ENCODE measurements at places on chromosomes 4 and X. TPM values are rescaled to one million over a fixed set of nuclear protein-coding genes. Genes with fewer than 3 reads are reported as not detected.

C1QTNF7 gene
- 0.59 TPM for polyA plus RNA-seq

RTL5 gene
- polyA plus RNA-seq, result 0.66 TPM

UGT2B15 gene
- not detected for polyA plus RNA-seq

ZNF185 gene
- 0.79 TPM for polyA plus RNA-seq

DNA sequence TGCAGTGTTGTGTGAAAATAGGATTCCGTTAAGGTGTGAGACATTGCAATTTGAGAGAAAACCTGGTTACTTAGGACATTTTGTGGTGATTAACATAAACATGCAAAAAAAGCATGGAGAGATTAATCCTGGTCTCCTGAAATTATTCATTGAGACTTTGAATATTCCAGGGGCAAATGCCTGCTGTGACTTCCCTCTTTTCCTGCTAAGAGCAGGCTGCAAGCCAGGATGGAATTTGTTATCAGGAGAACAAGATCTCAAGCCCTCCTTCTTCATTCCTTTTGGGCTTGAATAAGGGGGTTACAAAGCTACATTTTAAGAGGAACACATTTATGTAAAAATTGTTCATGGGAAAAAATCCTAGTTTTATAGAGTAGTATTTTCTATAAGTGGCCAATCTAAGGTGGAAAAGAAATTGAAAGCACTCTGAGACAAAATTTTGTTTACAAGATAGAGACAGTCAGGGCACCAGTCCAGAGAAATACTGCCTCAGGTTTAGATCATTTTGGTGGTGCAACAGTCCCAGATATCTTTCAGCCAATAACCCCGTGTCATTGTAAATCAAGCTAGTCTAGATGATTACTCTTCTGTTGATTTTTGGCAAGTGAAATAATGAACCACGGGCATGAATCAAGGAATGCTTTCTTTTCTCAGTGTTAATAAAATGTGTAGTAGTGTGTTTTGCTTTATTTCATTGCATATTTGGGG, 1528.3 kb upstream of the AGA start:
- no peak overlapping the region for H3K4me3 ChIP-seq
- no peaks in the 10 kb centered on the region for H3K36me3 ChIP-seq
- H3K27me3 ChIP-seq, result no peaks in the 10 kb centered on the region
- DNase-seq, result no peak
- no peak overlapping the region for H3K27ac ChIP-seq

DNA sequence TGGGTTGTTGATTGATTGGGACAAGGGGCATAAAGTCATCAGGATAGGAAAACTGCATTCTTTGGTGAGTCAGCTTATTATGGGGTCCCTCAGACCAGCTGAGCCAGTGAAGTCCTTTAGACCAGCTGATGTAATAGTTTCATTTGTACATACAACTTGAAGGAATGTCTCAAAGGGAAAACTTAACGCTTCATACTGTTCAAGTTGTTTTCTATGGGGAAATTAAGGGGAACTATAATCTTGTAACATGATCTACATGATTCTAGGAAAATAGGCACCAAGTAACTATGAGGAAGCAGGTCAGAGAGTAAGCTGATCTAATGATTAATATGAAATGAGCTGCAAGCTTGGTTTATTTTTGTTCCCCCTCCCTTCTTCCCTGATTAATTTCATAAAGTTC, 175.1 kb upstream of the GRID2 start:
- no peak overlapping the region for H3K4me3 ChIP-seq
- no peak overlapping the region for H3K27ac ChIP-seq
- H3K27me3 ChIP-seq, result no peaks in the 10 kb centered on the region
- no peaks in the 10 kb centered on the region for H3K36me3 ChIP-seq
- no peak for DNase-seq

GRCh38 chr4:610411-611261, 14.7 kb upstream of the PDE6B start:
- no peaks in the 10 kb centered on the region for H3K36me3 ChIP-seq
- H3K27ac ChIP-seq, result no peak overlapping the region
- H3K27me3 ChIP-seq, result peaks cover 11% of the 10 kb centered on the region

DNA sequence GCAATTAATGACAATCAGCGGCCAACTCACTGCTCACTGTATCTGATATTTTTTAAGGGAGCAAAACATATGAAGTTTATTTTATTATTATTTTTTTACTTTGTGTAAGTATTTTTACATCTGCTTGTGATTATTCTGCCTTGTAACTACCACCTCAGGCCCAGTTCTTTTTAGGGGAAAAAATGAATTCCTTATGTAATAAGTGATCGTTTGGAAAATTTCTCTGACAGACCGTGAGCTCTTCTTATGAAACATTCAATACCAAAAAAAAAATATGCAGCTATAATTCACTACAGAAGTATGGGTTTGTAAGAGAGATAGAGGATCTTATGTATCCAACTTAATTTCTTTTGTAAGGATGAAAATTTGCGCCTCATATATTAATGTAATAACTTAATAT, 33.5 kb upstream of the STOX2 start:
- no peak for DNase-seq
- H3K27me3 ChIP-seq, result no peaks in the 10 kb centered on the region
- peaks cover 1% of the 10 kb centered on the region for H3K4me1 ChIP-seq
- no peak overlapping the region for H3K27ac ChIP-seq

DNA sequence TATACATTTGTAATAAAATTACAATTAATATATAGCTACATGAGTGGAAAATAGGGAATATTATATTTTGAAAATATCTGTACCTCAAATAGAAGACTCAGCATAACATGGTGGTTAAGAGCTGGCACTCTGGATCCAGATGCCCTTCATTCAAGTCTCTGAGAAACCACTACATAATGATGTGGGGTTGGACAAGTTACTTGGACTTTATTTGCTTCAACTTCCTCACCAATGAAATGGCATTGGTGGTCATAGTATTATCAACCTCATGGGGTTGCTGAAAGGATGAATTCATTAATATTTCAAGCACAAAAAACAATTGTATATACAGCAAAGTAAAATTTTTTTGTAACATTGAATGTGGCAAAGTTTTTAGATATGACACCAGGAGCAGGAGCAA, 46.4 kb upstream of the UGT2B7 start:
- no peak for DNase-seq
- no peak overlapping the region for H3K27ac ChIP-seq
- no peaks in the 10 kb centered on the region for H3K4me1 ChIP-seq
- H3K36me3 ChIP-seq, result no peaks in the 10 kb centered on the region
- H3K4me3 ChIP-seq, result no peak overlapping the region

GRCh38 chr4:108601532-108601931, 18.8 kb upstream of the RPL34 start:
- H3K27me3 ChIP-seq, result no peaks in the 10 kb centered on the region
- H3K27ac ChIP-seq, result no peak overlapping the region
- DNase-seq, result no peak
- no peaks in the 10 kb centered on the region for H3K36me3 ChIP-seq
- H3K4me3 ChIP-seq, result no peak overlapping the region
- no peaks in the 10 kb centered on the region for H3K4me1 ChIP-seq

GRCh38 chrX:145213504-145213903, 33.8 kb upstream of the SPANXN1 start:
- H3K4me1 ChIP-seq, result no peaks in the 10 kb centered on the region
- no peaks in the 10 kb centered on the region for H3K36me3 ChIP-seq
- no peaks in the 10 kb centered on the region for H3K27me3 ChIP-seq
- no peak for DNase-seq

- no peak overlapping the region for H3K4me3 ChIP-seq
- H3K36me3 ChIP-seq, result no peaks in the 10 kb centered on the region
- no peak overlapping the region for H3K27ac ChIP-seq
Observed at GRCh38 chrX:91414713-91415112, 19.9 kb upstream of the PABPC5 start.

GRCh38 chr4:2254665-2255500, 7.0 kb downstream of the MXD4 start:
- H3K27me3 ChIP-seq, result no peaks in the 10 kb centered on the region
- peak overlapping the region; percentile 39 for H3K27ac ChIP-seq
- DNase-seq, result peak; percentile 47
- no peak overlapping the region for H3K4me3 ChIP-seq

- no peak for DNase-seq
- H3K4me1 ChIP-seq, result no peaks in the 10 kb centered on the region
- no peaks in the 10 kb centered on the region for H3K27me3 ChIP-seq
- no peak overlapping the region for H3K4me3 ChIP-seq
- no peaks in the 10 kb centered on the region for H3K36me3 ChIP-seq
Observed at GRCh38 chr4:10348241-10348640, 109.0 kb downstream of the ZNF518B start.

DNA sequence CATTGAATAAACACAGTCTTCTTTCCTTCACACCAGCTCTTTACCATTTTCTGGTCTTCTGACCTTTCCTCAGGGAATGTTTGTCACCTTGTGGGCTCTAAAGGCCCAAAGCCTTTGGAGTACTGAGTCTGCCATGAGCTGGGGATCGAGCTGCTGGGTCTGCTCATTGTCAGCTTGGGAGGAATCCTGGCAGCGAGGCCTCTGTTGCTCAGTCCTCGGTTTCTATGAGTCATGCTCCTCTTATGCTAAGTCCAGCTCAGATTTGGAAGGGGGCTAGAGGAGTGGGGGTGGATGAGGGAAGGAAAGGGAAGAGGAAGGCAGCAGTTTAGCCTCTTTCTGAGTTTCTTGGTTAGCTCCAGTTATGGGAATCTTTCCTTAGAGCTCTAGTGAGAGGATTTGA, 31.1 kb downstream of the NHSL2 start:
- H3K27me3 ChIP-seq, result peaks cover 19% of the 10 kb centered on the region
- DNase-seq, result peak; percentile 37
- no peaks in the 10 kb centered on the region for H3K4me1 ChIP-seq
- H3K36me3 ChIP-seq, result no peaks in the 10 kb centered on the region
- H3K27ac ChIP-seq, result no peak overlapping the region
- H3K4me3 ChIP-seq, result no peak overlapping the region

DNA sequence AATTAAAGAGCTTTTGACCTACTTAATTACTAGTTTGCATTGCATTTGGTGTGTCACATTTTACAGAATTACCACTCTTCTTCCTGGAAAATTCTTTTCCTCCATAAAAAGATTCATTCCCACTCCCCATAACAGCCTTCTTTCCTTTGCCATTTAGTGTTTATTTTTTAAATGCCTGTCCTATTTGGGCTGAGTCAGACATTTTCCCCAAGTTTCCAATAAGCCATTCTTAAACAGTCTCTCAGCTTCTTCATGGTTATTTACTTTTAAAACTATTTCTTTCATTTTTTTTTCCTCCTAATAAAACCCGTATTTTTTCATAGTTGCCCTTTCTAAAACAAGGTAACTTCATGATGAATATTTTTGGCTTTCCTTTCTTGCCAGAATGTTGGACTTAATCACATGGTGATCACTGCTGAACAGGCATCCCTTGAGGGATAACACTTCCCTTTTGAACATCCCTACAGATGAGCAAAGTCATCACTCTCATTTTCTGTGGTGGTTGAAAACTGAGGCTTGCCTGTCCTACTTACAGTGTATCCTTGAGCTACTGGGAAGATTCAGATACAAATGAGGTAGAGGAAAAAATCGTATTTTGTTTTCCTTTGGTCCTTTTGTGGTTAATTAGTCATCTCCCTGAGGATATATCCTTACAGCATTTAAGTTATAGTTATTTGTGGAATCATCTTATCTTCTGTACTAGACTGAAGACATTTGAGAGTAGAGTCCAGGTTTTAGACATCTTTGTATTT, 520.5 kb upstream of the NR3C2 start:
- H3K36me3 ChIP-seq, result no peaks in the 10 kb centered on the region
- H3K27ac ChIP-seq, result no peak overlapping the region
- H3K4me3 ChIP-seq, result no peak overlapping the region
- no peaks in the 10 kb centered on the region for H3K27me3 ChIP-seq

DNA sequence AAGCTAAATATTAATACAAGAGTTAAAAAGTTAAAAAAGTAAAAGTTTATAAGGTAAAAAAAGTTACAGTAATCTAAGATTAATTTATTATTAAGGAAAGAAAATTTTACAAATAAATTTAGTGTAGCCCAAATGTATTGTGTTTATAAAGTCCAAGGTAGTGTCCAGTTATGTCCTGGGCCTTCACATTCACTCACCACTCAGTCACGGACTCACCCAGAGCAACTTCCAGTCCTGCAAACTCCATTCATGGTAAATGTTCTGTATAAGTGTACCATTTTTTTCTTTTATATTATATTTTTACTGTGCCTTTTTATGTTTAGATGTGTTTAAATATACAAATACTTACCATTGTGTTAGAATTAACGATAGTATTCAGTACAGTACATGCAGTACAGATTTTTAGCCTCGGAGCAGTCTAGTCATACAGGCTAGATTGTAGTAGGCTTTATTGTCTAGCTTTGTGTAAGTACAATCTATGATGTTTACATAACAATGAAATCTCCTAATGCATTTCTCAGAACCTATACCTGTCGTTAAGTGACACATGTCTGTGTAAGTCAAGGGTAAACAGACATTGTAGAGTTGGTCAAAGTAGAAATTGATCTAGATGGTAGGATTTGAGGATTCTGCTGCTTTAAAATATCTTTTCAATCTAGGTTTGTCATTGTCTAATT, 197.7 kb downstream of the GC start:
- no peak overlapping the region for H3K27ac ChIP-seq
- no peaks in the 10 kb centered on the region for H3K4me1 ChIP-seq

GRCh38 chr4:8908206-8908893, 36.7 kb upstream of the HMX1 start:
- peaks cover 3% of the 10 kb centered on the region for H3K27me3 ChIP-seq
- no peak overlapping the region for H3K27ac ChIP-seq
- DNase-seq, result peak; percentile 35

- no peak overlapping the region for H3K27ac ChIP-seq
- no peak overlapping the region for H3K4me3 ChIP-seq
- no peak for DNase-seq
- H3K4me1 ChIP-seq, result no peaks in the 10 kb centered on the region
- H3K27me3 ChIP-seq, result no peaks in the 10 kb centered on the region
- no peaks in the 10 kb centered on the region for H3K36me3 ChIP-seq
Observed at GRCh38 chr4:144734522-144734921, 88.6 kb downstream of the HHIP start.

DNA sequence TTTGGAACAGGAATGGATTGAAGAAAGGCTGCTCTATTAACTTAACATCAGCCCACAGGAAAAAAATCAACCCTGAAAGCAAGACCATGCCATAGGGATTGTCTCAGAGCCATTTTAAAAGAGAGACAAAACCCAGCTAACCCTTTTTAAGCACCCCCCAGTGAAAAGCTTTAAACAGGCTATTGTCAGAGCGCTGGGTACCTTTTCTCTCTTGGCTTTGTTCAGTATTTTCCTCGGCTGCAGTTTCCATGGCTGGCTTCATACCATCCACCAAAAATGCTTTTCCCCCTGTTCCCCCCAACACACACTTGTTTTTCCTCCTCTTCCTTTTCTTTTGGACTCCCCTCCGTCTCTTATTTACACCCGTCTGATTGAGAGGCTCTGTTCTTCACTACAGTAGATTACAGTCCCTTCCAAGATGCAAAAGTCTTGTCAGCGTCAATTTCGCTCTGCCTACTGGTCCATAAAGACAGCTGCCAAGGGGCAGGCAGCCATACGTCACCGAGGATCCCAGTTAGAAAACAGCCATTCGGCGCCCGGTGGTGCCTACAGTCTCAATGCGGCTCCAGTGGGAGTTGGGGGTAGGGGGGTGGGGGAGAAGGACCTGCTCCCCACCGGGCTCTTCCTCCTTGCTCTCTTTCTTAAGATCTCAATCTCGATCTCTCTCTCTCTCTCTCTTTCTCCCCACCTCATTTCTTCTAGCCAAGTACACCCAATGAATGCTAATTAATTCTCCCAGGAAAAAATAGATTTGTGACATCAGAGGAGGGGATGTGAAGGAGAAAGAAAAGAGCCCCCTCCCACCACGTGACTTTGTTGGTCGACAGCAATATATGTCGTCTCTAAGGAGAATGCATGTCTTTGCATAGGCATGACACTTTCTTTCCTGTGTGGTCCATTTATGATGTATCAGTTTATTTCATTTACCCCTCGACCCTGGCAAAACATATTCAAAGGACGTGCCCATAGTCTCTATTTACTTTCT, at the start of gene GPM6B:
Gene GPM6B (minus strand): TSS at position 451 of the 985 bp plus-strand sequence. CDS start 189 bp downstream, at position 262.
- no peaks in the 10 kb centered on the region for H3K4me1 ChIP-seq
- no peak within 1 kb of the TSS for H3K4me3 ChIP-seq
- no peak within 1 kb of the TSS for H3K27ac ChIP-seq
- no peaks in the 10 kb centered on the region for H3K27me3 ChIP-seq
- DNase-seq, result no peak
